ENCODE measurements at places on chromosomes 12 and 14.

GRCh38 chr12:14157088-14157747 lies 175.8 kb upstream of the GRIN2B start:
- no peak for DNase-seq

- no peak for DNase-seq
Observed at GRCh38 chr12:115975411-115975810, 302.1 kb downstream of the MED13L start.

DNA sequence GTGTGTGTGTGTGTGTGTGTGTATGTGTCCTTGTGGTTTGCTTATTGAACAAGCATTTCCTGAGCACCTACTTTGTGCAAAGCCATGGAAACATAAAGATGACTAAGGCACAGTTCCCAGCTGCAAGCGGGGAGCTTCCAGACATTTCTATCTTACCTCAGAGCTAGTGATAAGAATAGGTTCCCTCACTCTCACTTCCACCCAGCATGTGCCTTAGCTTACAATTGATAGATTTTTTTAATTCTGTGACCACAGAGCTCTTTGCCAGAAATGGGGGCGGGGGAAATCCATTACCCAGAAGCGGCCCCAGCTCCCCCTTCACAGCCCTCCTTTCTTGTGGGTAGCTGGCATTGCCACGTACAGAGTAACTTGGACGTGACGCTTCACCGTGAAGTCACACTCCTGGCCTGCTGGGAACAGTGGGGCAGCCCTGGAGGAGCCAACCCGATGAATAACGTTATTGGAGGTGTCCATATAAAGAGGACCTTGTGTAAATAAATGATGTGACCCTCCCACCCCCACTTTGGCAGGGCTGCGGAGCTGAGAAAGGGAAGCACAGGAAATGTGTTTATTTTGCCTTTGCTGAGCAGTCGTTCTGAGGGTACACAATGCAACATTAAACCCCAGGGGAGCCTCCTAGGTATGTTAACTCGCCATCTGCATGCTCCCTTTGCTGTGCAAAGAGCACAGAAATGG lies 238.9 kb downstream of the CHST11 start:
- DNase-seq, result no peak

- DNase-seq, result no peak
Observed at GRCh38 chr12:11810206-11810545, 160.7 kb downstream of the ETV6 start.

DNA sequence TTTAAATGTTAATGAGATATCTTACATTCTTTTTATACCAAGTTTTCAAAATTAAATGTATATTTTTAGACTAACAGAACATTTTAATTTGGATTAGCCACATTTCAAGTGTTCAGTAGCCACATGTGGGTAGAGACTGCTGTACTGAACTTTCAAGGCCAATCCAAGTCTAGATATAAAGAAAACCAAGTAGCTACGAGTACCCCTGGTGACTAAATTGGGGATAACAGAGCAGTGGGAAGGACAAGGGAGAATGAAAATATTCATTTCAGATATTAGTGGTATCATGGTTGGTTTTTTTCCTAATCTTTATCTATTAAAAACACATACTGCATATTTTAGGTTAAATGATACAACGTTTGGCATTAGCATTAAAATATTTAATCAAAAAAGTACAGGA lies 69.4 kb upstream of the RHOJ start:
- peak; percentile 1 for DNase-seq

- no peak for DNase-seq
Observed at GRCh38 chr12:67751381-67751928, 102.9 kb downstream of the DYRK2 start.

DNA sequence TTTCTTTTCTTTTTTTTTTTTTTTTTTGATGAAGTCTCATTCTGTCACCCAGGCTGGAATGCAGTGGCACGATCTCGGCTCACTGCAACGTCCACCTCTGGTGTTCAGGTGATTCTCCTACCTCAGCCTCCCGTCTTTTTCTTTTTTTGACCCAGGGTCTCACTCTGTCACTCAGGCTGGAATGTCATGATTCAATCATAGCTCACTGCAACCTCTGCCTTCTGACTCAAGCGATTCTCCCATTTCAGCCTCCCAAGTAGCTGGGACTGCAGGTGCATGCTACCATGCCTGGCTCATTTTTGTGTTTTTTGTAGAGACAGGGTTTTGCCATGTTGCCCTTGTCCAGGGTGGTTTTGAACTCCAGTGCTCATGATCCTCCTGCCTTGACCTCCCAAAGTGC lies 12.0 kb downstream of the FUT8 start:
- no peak for DNase-seq

GRCh38 chr12:77387214-77387613 lies 321.8 kb upstream of the E2F7 start:
- DNase-seq, result no peak

Data from iPS DF 6.9 (cell line).